ENCODE measurements at places on chromosomes 12 and 14.

- no peak for DNase-seq
Observed at GRCh38 chr14:87171141-87171540, 821.8 kb downstream of the GALC start.

- DNase-seq = no peak
Observed at GRCh38 chr12:78457938-78458337, 406.6 kb upstream of the SYT1 start.

- no peak for DNase-seq
Observed at GRCh38 chr12:103494051-103494733, 1.6 kb downstream of the C12orf42 start.

- no peak for DNase-seq
Observed at GRCh38 chr14:24848102-24848790, 201.7 kb downstream of the STXBP6 start.

- DNase-seq = no peak
Observed at GRCh38 chr12:2435511-2435910, 359.3 kb upstream of the FKBP4 start.

- DNase-seq = peak; percentile 80
Observed at GRCh38 chr12:10331642-10332239, 24.1 kb downstream of the KLRD1 start.

- no peak for DNase-seq
Observed at GRCh38 chr14:70152704-70153103, 36.0 kb downstream of the SLC8A3 start.

- peak; percentile 35 for DNase-seq
Observed at GRCh38 chr12:43444940-43445564, 107.0 kb downstream of the ADAMTS20 start.

GRCh38 chr12:113130457-113131135, 5.0 kb downstream of the RASAL1 start:
- peak; percentile 25 for DNase-seq

GRCh38 chr12:114592946-114593345, 91.0 kb downstream of the TBX3 start:
- no peak for DNase-seq

DNA sequence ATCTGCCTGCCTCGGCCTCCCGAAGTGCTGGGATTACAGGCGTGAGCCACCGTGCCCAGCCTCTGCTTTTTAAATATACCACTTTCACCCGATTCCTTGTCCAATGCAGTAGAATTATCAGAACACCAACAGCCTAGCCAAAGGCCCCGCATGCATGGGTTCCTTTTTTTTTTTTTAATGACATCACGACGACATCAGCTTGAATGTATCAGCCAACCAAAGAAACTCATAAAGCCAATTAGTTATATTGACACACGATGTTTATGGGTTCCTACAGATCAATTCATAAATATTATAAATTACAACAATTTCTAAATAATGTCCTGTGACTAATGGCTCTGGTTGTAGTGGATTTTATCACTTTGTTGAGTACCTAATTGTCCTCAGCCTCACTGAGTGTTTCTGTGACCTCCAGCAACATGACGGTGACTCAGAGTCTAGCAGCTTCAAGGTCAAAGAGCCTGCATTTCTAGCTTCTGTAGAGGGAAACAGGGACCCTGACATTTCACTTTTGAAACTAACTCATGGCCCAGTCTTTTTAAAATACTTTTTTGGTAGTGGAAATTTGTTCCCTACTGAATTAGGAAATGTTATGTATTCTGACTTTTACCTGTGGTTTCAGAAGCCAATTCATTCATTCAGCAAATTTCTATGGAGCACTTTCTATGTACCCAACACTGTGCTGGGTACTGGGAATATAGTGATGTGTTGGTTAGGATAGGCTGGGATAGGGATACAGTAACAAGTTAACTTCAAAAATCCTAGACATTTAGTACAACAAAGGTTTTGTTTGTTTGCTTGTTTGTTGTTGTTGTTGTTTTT, 144.1 kb downstream of the SUDS3 start:
- DNase-seq = no peak

DNA sequence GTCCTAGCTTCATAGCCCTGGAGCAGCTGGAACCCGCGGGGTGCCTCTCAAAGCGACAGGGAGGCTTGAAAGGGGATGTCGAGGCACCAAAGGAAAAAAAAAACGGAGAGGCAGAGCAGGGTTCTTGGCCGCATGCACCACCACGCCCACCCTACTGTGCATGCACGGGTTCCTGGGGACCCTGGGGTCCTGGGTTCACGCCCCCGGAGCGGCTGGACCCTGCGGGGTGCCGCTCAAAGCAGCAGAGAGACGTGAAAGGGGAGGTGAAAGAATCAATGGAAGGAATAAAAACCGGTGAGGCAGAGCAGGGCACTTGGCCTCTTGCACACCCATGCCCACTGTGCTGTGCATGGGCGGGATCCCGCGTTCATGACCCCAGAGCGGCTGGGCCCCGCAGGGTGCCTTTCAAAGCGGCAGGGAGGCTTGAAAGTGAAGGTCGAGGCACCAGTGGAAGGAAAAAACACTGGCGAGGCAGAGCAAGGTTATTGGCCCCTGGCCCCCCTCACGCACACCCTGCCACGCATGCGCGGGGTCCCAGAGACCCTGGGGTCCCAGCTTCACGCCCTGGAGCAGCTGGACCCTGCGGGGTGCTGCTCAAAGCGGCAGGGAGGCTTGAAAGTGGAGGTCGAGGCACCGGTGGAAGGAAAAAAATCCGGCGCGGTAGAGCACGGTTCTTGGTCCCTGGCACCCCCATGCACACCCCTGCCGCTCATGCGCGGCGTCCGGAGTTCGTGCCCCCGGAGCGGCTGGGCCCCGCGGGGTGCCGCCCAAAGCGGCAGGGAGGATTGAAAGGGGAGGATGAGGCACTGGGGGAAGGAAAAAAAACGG, 318.5 kb downstream of the ALG10 start:
- DNase-seq = no peak

DNA sequence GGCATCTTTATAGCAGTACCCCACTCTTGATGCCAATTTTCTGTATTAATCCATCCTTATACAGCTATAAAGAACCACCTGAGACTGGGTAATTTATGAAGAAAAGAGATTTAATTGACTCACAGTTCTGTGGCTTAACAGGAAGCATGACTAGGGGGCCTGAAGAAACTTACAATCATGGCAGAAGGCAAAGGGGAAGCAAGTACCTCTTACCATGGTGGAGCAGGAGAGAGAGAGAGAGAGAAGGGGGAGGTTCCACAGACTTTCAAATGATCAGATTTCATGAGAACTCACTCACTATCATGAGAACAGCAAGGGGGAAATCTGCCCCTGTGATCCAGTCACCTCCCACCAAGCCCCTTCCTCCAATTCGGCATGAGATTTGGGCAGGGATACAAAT, 84.4 kb downstream of the SLC24A4 start:
- DNase-seq = no peak

GRCh38 chr14:93019367-93019843, 96.3 kb downstream of the ITPK1 start:
- peak; percentile 42 for DNase-seq

GRCh38 chr12:102616692-102617091, 136.3 kb upstream of the IGF1 start:
- DNase-seq = no peak

GRCh38 chr12:42364692-42365091, 38.7 kb downstream of the PPHLN1 start:
- no peak for DNase-seq

GRCh38 chr12:110807640-110808039, 39.1 kb upstream of the CCDC63 start:
- DNase-seq = no peak

DNA sequence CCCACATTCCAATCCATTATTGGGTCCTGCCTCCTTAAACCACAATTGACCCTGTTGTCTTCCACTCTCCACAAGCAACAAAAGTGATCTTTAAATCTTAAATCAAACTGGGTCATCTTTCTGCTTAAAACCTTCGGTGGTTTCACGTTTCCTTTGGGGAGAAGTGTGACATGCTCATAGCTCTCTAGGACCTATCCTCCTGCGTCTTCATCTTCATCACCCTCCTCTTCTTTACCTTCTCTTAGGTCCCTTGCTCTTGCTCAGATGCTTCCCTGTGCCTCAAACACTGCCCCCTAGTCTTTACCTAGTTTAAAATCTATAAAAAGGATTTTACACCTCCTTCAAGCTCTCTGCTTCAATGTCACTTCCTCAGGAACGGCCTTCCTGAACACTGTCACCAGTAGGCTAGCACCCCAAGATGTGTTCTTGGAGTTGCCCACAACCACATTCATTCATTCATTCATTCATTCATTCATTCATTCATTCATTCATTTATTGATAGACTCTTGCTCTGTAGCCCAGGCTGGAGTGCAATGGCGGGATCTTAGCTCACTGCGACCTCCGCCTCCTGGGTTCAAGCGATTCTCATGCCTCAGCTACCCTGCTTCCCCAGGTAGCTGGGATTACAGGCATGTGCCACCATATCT, 46.8 kb downstream of the GALNT4 start:
- DNase-seq = no peak

DNA sequence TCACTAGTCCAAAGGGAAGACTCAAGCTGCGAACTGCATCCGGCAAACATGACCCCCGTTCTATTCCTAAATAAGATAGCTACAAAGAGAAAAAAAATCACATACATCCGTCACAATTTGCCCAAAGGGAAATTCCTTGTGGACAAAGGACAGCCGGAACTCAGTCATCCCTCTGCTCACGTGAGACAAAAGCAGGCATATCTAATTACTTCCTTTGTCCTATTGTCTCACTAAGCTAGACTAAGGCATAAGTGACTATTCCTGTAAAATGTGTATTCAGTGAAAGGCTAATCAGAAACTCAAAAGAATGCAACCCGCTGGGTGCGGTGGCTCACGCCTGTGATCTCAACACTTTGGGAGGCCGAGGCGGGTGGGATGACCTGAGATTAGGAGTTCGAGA, 27.2 kb upstream of the NINJ2 start:
- DNase-seq = no peak

- DNase-seq = no peak
Observed at GRCh38 chr12:58309806-58310205, 368.4 kb downstream of the ATP23 start.

DNA sequence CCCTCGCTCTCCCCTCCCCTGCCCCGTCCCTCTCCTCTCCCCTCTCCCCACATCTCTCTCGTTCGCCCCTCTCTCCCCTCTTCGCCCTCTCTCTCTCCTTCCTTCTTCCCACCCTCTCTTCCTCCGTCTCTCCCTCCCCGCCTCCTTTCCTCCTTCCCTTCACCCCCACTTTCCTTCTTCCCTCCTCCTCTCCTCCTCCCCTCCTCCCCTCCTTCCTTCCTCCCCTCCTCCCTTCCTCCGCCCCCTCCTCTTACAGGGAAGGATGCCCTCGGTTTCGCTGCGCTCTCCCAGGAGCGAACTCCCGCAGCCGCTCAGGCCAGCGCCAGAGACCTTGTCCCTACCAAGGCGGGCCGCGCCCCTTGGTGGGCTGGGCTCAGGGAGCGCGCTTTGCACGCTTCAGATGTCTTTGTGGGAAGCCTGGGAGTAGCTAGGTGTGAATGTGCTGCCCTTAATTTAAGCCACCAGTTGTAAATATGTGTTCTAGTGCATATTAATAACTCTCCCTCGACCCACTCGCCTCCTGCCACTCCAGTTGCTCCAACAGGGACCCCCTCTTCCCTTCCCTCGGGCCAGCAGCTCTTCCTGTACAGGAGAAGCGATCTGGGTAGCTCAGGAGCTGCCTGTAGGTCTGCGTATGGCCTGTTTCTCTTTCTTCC, 13.3 kb upstream of the MAP3K9 start:
- DNase-seq = no peak

DNA sequence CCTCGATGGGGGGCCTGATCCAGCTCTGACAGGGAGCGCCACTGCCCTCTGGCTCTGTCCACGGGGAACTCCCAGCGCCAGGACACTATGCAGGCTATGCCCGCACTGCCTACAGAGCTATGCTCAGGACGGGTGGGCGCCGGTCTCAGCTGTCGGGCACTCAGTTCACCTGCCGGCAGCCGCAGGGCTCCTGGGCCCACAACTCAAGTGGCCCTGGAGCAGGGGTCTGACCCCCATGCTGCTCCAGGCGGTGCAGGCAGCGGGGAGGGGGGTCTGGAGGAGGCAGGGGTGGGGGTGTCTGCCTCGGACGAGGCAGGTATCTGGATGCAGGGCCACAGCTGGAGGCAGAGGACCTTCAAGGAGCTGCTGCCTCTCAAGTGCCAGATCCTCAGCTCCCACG, 28.5 kb upstream of the NUDT14 start:
- no peak for DNase-seq

DNA sequence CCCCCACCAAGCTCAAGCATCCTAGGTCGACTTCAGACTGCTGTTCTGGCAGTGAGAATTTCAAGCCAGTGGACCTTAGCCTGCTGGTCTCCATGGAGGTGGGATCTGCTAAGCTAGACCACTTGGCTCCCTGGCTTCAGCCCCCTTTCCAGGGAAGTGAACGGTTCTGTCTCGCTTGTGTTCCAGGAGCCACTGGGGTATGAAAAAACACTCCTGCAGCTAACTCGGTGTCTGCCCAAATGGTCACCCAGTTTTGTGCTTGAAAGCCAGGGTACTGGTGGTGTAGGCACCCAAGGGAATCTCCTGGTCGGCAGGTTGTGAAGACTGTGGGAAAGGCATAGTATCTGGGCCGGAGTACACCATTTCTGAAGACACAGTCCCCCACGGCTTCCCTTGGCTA, 44.6 kb upstream of the FKBP4 start:
- no peak for DNase-seq

DNA sequence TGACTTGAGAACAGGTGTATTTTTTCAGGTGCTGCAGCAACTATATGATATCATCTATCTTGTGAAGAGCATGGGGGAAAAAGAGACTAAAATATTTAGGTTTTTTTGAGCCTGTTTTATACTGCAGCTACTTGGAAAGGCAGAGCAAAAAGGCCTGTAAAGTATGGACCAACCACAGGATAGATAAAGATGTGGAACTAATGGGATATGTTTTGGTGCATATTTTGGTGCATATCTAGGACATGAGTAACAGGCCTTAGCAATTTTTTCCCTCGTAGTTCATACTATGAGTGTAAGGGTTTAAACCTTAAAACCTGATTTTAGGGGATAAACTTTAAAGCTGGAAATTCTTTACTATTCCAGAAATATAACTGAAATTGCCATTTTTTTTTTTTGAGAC, 6.0 kb upstream of the GTSF1 start:
- DNase-seq = no peak

DNA sequence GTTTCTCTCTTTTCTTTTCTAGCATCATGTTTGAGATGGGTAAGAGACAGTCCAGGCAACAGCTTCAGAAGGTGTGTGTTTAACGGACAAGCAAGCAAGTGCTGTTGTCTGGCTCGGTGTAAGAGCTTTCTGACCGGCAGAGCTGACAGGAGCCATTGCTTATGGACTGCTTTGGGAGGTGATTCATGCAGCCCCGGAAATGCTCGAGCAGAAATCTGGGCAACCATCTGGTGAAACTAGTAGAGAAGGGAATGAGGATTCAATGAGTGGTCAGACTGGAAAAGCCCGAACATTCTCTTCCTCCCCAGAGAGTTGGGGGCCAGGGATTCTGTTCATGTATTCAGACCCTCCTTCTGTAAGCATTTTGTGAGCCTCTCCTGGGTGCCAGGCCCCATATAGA, 24.4 kb downstream of the TUNAR start:
- DNase-seq = no peak

DNA sequence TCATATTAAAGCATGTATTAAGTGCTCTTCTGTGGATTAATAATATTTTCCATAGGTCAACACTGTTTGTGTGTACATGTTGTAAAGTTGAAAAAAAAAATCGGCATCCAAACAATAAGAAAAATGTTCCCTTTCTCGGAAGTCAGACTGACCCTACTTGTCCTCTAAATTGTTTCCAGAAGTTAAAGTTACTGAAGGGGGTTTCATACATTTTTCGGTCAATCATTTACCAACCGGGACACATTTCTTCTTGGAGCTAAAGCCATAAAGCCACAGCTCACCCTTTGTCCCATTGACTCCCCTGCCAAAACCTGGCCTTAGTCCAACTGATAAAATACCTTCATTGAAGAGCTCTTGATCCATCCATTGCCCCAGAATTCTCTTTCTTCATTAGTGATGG, 230.0 kb downstream of the ANO2 start:
- no peak for DNase-seq

Measured in hippocampal formation (tissue), 2 donors.